ENCODE measurements at places on chromosomes 4 and X.

GRCh38 chr4:138034871-138035270 is 207.3 kb downstream of the SLC7A11 start:
- no peak for DNase-seq

DNA sequence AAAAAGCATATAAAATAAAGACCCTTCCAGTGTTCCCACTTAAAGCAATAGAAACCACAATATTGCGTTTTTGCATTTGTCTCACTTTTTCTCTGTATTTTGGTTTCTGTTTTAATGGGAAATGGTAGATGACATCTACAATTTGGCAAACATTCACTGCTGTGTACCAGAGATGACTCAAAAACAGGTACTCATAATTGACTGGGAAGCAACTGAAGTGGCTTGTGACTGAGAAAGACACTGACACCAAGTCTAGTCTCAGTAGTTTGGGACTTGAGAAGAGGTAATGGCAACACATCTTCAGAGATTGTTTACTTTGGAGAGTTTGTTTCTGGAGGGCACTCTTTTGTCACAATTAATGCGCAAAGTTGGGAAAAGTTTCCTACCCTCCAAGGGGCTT is 42.0 kb downstream of the AREG start:
- DNase-seq: no peak

DNA sequence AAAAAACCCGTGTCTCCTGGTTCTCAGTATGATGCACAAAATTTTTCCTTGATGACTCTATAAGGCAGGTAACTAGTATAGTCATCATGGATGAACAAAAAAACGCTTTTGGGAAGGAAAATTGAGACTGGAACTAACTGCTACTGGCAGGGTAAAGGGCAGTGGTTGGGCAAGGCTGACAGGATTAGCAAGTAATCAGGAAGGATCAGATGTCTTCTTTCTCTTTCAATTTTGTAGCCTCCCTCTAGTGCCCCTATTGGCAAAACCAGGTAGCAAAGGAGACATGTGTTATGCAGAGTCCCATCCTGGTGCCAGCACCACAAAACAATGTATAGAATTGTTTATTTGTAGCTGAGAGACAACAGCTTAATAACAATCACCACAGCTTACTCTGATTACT is 12.8 kb upstream of the SLITRK4 start:
- DNase-seq: no peak

GRCh38 chrX:96379951-96380350 is 304.7 kb upstream of the DIAPH2 start:
- no peak for DNase-seq

- no peak for DNase-seq
These were observed 35.3 kb upstream of the CXCL8 start for GRCh38 chr4:73705056-73705432.

DNA sequence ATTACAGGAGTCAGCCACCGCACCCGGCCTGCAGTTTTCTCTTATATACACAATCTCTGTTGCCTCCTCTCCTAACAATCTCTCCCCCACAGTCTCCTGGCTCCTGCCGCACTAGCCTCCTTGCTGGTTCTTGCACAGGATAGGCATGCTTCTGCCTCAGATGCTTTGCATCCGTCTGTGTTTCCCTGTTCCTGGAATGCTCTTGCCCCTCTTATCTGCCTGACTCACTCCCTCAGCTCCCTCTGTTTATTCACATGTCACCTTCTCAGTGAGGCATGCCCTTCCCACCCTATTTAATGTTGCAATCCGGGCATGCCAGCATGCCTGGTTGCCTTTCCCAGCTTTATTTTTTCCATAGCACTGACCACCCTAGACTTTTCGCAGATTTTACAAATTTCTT is 161.9 kb downstream of the PHF8 start:
- no peak for DNase-seq

DNA sequence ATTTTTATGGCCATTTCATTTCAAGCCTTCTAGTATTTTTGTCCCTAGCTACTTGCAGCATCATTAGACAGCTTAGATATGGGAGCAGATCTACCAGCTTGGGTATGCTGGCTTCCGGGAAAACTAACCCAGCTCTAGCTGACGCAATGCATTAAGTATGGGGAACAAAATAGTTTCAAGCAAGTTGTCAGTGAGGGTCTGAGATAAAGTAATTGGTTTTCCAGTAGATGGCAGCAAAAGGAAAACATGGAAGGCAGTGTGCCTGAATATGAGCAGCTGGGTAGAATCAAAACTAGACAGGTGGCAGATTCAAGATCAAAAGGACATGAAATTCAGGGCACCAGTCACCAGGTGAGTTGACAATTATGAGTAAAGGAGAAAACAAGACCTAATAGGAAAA is 340.9 kb upstream of the CTSO start:
- DNase-seq: no peak

GRCh38 chr4:183485411-183486160 is 19.3 kb upstream of the ING2 start:
- no peak for DNase-seq

DNA sequence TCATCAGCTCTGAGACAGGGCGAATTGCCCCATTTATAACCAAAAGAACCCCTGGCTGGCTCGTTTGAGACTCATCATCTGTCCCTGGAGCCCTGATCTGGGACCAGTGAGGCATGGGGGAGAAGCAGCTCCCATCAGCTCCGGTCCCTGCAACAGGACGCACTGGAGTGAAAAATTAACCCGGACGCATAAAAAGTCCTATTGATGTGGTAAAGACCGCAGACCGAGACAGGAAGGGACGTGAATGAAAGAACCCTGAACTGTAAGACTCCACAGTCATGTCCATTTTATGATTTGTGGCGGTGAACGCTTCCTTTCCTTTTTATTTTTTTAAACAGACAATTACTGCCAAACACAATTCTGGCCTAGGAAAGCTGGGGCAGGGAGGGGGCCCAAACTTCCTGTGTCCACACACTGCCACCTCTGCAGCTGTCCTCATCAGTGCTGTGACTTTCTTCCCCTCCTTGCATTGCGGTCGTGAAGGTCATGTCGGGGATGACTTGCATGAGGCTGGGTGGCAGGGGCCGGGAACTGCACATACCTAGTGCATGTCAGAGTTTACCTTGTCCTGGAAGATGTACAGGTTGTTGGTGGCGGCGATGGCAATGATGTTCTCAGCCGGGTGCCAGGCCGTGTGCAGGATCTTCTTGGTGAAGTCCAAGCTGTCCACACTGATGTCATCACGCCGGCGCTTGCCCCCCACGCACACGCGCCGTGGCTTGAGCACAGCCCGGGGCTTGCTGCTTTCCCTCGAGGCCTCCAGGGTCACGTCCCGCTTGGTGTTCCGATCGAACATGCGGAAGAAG is 53.3 kb downstream of the WFS1 start:
- no peak for DNase-seq

- DNase-seq: no peak
These were observed 20.2 kb downstream of the SLIT2 start for GRCh38 chr4:20271950-20272349.

- no peak for DNase-seq
These were observed 15.0 kb downstream of the AGA start for GRCh38 chr4:177427192-177427591.

DNA sequence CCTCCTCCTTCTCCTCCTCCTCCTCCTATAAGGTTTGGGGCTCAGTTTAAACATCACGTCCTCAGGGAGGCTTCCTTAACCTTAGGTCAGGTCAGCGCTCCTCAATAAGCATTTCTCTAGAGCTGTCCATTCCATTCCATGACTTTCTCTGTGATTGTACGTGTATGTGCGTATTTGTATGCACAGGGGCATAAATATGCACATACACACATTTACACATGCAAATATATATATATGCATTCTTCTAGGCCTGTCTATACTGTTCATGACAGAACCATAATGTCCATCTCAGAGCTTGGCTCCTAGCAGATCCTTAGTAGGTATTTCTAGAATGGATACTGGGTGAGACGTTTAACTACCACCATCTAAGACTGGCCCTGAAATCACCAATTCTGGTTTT is 258.6 kb downstream of the STIM2 start:
- no peak for DNase-seq

- DNase-seq: no peak
These were observed 71.1 kb upstream of the ZCCHC13 start for GRCh38 chrX:74232859-74233258.

DNA sequence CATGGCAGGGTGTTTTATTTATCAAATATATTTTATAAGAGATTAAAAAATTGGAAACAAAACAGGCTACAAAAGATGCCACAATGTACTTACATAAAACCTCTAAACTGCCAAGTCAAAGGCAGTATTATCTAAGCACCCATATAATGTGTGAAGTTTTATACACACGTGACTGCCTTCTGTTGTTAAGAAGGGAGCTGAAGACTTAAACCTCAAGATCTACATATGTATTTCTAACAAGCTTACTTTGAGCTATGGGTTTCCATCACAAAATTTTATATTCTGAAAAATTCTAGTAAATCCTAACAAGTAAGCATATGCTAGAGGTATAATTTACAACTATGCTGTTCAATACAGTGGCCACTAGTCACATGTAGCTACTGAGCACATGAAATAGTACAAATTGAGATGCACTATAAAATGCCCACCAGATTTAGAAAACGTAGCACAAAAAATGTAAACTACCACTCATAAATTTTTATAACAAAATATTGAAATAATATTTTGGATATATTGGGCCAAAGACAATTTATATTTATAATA is 9.8 kb downstream of the ATP8A1 start:
- no peak for DNase-seq

DNA sequence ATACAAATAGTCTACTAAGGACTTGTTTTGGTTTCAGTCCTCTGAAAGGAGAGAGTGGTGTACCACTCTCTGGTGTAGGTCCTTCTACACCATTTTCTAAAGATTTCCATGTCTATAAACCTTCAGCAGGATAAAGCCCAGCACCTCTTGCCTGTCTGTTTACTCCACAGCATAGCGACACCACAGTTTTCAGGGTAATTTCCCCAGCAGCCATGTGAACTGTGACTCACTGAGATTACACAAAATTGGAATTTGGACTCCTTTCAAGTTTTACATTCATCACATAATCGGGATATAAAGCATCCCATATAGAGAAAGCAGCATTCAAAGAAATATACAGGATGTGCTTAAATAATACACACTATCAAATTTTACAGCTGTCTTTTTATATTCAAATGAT is 229.6 kb downstream of the PRDM5 start:
- no peak for DNase-seq

DNA sequence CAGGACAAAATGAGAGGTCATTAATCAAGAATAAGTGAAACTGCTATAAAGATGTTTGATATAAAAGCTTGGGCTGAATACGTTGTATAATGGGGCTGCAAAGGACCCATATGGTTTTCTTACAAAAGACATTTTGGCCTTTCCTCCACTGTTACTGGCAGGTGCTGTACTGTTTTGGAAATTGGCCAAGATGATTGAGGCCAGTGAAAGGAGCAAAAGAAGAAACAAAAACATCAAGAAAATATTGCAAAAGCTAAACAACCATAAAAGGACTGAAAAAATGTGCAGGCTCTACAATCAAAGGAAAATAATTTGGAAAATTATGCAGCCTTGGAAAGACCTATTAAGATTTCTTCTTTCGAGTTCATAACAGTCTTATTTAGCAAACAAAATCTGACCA is 222.2 kb upstream of the PPP1R2C start:
- no peak for DNase-seq

- DNase-seq: no peak
These were observed 18.0 kb downstream of the FAM184B start for GRCh38 chr4:17763416-17763815.

DNA sequence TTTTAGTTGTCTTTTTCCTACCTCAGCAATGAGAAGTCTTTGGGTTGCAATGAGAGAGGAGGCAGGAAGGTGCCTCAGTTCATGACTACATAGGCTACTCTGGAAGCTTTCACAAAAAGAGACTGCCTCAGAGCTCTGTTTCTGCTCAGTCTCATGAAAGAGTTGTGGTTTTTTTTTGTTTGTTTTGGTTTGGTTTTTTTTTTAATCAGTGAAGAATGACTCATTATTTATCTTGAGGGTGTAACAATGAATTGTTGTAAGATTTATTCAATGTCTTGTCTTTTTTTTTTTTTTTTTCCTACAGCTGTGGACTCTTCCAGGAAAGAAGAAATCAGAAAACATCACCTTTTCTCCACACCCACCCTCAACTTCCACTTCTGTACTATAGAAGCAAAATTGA is 67.5 kb upstream of the CXCL13 start:
- no peak for DNase-seq

GRCh38 chrX:119682019-119682989 is 10.7 kb downstream of the SEPTIN6 start:
- DNase-seq: no peak

GRCh38 chr4:150063128-150063527 is 15.1 kb upstream of the DCLK2 start:
- DNase-seq: no peak

DNA sequence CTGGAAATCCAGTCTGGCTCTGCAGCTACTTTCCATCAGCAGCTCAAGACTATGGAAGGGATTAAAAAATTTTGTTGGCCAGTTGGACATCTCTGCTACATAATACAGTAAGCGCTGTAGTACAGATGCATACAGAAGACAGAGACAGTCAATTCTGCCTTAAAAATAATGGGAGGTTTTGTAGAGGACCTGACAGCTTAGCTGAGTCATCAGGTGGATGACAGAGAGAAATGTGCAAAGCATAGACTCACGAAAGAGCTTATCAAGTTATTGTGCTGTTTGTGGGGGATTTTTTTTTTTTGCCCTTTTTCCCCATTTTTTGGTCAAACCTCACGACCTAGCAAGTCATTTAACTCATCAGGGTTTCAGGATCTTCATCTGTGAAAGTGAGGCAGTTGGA is 149.0 kb upstream of the SCML1 start:
- no peak for DNase-seq

- DNase-seq: no peak
These were observed 216.8 kb upstream of the PACRGL start for GRCh38 chr4:20483416-20483815.

GRCh38 chr4:184112006-184112550 is 105.6 kb downstream of the ENPP6 start:
- no peak for DNase-seq
